ENCODE measurements at places on chromosomes 3 and 15.

GRCh38 chr3:50316657-50317242 lies 5.8 kb downstream of the HYAL2 start:
- no peak for DNase-seq

DNA sequence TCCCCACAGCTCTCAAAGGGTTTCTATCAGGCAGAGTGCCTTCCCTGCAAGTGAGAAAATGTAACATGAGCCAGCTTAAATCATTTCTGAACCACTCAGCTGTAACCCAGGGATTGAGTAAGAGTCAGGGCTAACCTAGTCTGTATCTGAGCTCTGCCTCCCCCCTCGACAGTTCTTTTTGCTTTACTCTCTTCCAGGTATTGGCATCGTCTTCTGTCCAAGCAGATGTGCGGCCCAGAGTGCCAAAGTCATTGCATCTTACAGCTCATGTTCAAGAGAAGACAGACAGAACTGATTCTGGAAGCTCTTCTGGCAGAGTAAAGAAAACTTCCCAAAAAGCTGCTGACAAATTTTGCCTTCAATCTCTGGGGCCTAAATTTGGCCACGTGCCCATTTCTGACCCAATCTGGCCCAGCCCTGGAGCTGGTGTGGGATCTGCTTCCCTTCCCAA lies 74.8 kb downstream of the ABHD5 start:
- no peak for DNase-seq

GRCh38 chr3:72461787-72462186 lies 386.5 kb downstream of the SHQ1 start:
- DNase-seq, result no peak

- no peak for DNase-seq
Measured at GRCh38 chr15:28913171-28913765, 27.5 kb downstream of the APBA2 start.

DNA sequence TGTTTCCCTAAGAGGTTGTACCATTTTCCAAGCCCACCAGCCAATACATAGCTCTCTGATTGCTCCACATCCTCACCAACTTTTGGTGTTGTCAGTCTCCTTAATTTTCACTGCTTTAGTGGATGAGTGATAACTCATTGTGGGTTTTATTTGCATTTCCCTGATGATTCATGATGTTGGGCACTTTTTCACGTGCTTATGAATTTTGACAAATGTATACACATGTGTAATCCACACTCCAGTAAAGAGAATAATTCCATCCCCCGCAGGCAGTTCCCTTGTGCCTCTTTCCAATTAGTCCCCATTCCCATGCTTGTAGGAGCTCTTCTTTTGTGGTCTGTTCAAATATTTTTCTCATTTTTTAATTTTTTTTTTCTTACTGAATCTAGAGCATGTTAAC lies 52.4 kb downstream of the ANP32A start:
- no peak for DNase-seq

DNA sequence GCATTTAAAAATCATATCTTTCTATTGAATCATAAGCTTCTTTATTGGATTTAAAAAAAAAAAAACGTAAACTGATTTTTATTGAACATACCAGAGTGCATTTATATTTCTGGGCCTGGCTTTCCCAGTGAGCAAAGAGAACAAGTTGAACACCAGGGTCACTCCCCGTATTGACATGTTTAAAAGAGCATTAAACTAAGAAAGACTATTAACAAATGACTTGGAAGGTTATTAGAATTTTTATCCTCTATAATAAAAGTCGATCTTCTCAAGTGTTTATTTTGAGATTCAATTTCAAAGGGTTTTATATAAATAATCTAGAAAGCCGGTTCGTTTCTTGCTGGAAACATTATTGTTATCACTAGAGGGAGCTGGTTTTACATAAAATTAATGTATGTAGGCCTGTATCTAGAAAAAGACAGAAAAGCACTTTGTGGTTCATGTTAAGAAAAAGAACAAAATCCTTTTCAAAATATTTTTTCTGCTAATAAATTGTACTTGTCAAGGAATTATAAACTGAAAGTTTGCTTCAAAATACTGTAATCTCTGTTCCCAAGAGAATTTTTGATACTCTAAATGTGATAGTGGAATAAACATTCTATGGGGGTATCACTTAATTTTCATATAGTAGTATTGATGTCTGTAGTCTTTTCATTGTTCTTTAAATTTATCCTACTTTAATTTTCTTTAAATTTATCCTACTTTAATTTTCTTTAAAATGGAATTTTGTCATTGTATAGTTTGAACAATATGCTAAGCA lies 321.8 kb upstream of the MME start:
- DNase-seq, result no peak

- no peak for DNase-seq
Measured at GRCh38 chr3:150407808-150408220, 284 bp upstream of the TSC22D2 start.

- DNase-seq, result no peak
Measured at GRCh38 chr3:147391781-147392624, 14.3 kb downstream of the ZIC4 start.

- no peak for DNase-seq
Measured at GRCh38 chr3:112038863-112039262, 4.3 kb downstream of the TMPRSS7 start.

DNA sequence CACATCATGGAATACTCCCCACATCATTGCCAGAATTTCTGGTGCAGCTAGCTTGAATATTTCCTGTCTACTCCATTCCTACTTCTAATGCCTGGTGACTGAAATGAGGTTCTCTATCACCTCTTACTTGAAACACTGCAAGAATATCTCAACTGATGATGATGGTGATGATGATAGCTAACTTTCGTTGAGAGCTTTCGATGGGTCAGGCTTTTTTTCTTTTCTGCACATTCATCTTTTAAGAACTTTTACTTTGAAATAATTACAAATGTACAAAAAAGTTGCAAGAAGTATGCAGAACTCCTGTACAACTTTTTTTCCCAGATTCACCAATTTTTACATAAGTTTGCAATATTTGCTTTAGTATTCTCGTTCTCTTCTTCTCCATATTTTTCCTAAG lies 233.5 kb downstream of the MEIS2 start:
- no peak for DNase-seq

GRCh38 chr15:83698294-83698693 lies 44.4 kb downstream of the ADAMTSL3 start:
- no peak for DNase-seq

DNA sequence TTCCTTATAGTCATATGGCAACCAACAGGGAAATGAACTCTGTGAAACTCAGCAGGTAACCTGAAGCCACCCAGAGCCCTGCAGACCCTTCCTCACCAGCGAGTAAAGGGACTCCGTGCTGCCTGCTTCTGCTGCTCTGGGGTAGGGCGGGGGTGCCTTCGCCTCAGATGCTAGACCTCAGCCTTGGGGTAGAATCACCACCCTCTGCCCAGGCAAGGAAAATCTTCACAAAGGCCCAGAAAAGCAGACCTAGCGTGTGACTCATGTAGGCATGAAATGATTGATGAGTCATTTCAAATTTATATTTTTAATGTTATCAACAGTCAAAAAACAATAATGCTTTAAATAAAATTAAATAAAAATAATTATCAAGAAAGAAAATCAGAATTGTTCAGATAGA lies 6.6 kb downstream of the STIMATE start:
- DNase-seq, result no peak

GRCh38 chr15:31606931-31607497 lies 280.4 kb downstream of the KLF13 start:
- no peak for DNase-seq

- DNase-seq, result no peak
Measured at GRCh38 chr15:94655249-94655880, 424.0 kb downstream of the MCTP2 start.
